Esophagus muscularis mucosa (tissue), 4 donors: ENCODE measurements at places on chromosomes 6 and 20. TPM values are rescaled to one million over a fixed set of nuclear protein-coding genes. Genes with fewer than 3 reads are reported as not detected.

DNA sequence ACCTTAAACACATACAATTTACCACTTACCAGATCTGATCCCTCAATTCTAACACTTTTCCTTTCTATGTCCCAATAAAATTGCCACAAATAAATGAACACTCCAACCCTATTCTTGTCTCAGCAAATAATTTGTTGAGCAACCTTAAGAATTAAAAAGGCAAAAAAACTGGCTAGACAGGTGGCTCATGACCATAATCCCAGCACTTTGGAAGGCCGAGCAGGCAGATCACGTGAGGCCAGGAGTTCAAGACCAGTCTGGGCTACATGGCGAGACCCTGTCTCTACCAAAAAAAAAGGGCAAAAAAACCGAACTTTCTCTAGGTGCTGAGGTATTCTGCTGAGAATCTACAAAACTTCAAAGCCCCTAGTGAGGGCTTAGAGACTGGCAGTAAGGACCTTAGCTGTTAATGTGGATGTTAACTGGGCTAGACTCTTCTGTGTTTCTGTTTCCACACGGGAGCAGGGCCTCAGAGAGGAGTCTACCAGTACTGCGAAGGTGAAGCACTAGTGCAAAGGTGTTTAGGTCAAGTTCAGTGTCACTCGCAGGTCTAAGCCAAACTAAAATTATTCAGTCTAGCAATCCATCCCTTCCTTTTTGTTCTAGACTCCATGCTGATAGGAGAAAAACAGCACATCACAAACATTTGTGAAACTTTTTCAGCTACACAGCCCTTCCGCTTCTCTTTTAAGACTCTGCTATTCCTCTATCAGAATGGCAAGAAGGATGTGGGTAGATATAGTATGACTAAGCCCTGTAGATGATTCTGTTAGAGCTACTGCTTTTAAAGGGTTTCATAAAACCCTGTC lies 2.6 kb downstream of the FASTKD5 start:
- DNase-seq: no peak

TNFRSF6B gene
- 15.4 TPM for total RNA-seq

ABHD16B gene
- not detected for total RNA-seq

DNA sequence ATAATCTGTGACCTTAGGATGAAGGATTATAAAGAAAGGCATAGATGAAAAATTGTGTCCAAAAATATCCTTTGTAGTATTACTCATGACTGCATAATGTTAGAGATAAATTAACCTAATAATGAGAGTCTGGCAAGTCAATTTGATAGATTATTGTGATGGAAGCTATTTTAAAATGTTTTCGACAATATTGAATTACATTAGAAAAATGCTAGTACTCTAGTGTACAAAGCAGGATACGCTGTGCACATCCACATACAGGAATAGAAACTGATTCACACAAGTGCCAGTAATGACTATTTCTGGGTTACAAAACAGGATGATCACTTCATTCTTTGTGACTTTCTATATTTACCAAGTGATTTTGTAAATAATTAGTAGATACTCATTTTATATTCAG lies 3.3 kb downstream of the SLC17A2 start:
- no peak for DNase-seq

- DNase-seq: peak; percentile 90
Measured at GRCh38 chr6:40210628-40211056, 276.4 kb upstream of the MOCS1 start.

DNA sequence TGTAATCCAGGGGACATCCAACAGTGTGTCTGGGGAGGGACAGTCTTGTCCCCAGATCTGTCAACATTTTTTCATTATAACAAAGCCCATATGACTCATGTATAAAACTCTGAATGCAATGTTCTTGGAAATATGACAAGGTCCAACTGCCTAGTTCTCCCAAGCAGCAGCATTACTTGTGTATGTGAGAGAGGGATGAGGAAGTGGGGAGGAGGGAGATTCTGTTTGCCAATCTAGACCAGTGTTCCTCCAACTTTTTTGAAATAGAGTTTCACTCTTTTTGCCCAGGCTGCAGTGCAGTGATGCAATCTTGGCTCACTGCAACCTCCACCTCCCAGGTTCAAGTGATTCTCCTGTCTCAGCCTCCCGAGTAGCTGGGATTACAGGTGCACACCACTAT lies 394.8 kb downstream of the DHX35 start:
- DNase-seq: peak; percentile 29

OLIG3 gene
- not detected for total RNA-seq

GRCh38 chr6:106053484-106054205 lies 32.5 kb upstream of the PRDM1 start:
- DNase-seq: no peak

LY6G6F gene
- total RNA-seq: not detected

DNA sequence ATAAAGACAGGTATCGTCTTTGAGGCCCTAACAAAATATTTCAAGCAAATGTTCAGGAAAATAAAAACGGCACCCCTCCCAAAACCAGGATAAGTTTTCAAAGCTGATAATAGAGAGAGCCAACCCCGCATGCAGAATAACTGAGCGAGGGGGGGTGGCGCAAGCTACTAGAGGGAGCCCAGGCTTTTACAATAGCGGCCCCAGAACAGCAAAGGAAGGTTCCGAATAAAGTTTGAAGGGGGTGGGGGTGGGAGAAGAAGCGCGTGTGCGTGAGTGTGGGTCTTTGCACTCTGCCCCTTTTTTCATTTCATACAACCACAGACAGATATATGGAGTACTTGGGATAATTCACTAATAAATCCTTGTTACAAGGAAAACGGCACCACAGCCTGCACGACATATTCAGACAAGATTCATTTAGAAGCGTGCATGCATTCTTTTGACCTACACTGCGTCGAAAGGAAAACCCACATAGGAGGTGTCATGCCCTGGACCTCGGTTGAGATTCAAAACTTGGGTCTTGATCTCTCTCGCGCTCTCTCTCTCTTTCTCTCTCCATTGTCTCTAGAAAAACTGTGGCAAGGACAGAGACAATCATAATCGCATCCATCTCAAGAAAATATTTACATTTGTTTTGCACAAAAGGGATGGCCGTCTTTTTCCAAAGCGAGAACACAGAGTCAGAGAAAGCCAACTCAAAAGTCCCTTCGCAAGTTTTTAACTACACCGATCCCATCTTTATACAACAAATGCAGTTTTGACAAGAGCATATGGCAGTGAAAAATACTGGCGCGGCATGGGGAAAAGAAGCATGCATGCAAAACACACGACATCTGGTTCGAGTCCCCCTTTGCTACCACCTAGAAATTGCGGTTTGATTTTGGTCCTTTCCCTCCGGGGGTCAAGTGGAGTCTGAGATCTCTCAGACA lies 1.6 kb downstream of the OLIG3 start:
- peak; percentile 34 for DNase-seq

- DNase-seq: no peak
Measured at GRCh38 chr6:168206661-168207274, 112.8 kb downstream of the DACT2 start.
